ENCODE measurements at places on chromosomes 7 and 10.

DNA sequence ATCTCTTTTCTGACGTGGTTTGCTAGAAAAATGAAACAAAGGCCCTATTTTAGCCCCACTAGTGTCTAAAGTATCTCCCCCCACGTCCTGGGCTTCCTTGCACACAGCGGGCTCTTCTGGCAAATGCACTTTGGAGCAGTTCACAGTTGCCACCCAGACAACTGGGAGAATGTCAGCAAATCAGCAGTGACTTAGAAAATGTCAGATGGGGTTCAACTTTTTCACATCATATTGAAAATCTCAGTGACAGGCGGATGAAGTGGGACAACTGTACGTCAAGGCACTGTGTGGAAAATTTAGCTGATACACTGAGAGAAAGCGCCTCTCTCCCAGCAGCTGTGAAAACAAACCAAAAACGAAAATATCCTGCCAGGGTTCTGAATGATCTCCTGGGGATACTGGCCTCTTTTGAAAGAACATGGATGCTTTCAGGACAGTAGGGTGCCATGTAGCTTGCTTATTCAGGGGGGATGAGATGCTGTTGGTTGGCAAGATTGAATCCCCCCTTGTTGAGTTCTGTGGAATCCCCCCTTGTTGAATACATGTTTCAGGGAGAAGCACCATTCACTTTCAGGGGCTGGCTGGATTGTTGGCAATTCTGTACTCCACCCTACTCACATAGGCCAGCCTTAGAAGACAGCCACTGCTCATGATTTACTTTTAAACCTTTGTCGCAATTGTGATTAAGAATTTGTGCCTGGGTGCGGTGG is 372.8 kb upstream of the CELF2 start:
- no peak for DNase-seq

- no peak for DNase-seq
Observed at GRCh38 chr7:47480576-47481538, 101.1 kb downstream of the TNS3 start.

GRCh38 chr7:138916731-138917130 is 64.5 kb downstream of the KIAA1549 start:
- DNase-seq = no peak

- peak; percentile 62 for DNase-seq
Observed at GRCh38 chr10:3805791-3806461, 20.9 kb upstream of the KLF6 start.

DNA sequence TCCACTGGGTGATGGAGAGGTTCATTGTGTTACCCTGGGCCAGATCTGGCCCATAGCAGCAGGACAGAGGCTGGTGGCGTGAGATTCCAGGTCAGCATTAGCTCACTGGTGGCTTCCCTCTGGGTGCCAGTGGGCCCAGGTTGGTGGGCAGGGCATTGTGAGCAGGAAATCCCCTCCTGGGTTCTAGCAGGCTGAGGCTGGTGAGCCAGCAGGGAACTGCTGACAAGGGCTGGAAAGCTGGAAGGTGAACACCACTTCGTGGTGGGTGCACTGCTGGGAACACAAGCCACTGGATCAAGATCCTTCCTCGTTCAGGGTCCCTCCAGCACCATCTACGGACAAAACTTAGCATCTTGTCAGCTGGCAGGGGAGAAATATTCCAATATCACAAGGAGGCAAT is 259.2 kb upstream of the FZD1 start:
- no peak for DNase-seq

GRCh38 chr7:47102331-47102841 is 479.5 kb downstream of the TNS3 start:
- DNase-seq = no peak

- no peak for DNase-seq
Observed at GRCh38 chr7:7704867-7705266, 13.5 kb downstream of the RPA3 start.

DNA sequence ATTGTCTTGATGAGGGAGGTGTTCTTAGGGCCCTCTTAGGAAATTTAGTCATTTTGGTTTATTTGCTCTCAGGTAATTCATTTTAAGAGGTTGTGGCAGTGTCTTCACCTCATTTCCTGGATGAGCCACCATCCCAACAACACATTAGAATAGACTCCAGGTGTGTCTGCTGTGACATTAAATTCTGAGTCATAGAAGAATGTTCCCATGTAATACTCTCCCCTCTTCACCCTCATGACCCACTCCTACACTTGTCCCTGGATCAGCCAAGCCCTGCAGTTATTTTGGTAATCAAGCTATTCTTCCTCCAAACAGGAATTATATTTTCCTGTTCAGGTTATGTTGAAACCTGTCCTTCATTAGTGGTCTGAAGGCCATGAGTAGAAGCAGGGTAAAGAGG is 944.1 kb downstream of the SORCS3 start:
- DNase-seq = no peak

DNA sequence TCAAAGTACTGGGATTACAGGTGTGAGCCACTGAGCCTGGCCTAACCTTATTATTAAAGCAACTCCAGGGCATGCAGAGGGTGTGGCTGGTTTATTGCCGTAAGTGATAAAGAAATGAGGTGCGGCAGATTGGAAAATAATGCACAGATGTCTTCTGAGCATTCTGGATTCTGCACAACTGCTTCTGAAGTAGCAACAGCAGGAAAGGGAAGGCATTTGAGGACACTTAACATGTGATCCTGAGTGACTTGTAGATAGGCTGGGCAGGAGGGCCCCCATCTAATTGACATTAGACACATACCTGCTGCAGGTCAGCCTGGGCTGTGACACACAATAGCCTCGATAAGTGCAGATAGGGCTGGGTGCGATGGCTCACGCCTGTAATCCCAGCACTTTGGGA is 5.6 kb downstream of the RHBDD2 start:
- DNase-seq = no peak

- DNase-seq = no peak
Observed at GRCh38 chr7:77409005-77409738, 7.0 kb downstream of the GSAP start.

DNA sequence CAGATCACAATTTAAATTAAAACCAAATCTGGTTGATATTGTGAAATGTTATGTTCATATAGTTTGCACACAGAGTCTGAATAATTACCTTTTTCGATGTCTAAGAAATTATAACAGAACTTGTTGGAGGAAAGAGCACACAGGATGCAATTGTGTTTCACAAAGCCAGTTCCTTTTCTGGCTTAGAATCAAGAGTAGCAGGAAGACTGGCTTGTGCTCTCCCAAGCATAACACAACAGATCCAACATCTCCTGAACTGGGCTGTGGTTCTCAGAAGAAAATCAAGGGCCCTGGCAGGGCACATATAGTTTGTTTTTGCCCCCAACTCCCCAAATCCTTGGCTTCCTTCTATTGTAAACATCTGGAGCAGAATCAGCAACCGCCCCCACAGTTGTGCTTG is 62.7 kb downstream of the LRRC4 start:
- no peak for DNase-seq

- no peak for DNase-seq
Observed at GRCh38 chr10:87054373-87055295, 34.5 kb downstream of the FAM25A start.

GRCh38 chr10:84811113-84811512 is 482.7 kb downstream of the CCSER2 start:
- no peak for DNase-seq
